ENCODE measurements at places on chromosomes 1 and 21.
A peak's percentile ranks its signal among the peaks of the same experiment; 100 is the strongest.

GRCh38 chr1:230127105-230128054 lies 60.3 kb downstream of the GALNT2 start:
- no peak for DNase-seq

DNA sequence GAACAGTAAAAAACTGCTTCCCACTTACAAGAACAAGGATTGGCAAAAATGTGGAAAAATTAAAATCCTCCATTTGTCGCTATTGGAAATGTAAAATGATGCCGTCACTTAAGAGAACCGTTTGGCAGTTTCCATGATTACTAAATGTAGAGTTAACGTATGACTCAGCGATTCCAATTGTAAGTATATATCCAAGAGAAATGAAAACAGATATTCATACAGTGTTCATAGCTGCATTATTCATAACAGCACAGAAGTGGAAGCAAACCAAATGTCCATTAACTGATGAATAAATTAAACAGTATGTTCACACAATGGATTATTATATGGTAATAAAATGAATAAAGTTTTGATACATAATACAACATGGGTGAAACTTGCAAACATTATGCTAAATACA lies 971.0 kb downstream of the AMY1C start:
- DNase-seq, result no peak

DNA sequence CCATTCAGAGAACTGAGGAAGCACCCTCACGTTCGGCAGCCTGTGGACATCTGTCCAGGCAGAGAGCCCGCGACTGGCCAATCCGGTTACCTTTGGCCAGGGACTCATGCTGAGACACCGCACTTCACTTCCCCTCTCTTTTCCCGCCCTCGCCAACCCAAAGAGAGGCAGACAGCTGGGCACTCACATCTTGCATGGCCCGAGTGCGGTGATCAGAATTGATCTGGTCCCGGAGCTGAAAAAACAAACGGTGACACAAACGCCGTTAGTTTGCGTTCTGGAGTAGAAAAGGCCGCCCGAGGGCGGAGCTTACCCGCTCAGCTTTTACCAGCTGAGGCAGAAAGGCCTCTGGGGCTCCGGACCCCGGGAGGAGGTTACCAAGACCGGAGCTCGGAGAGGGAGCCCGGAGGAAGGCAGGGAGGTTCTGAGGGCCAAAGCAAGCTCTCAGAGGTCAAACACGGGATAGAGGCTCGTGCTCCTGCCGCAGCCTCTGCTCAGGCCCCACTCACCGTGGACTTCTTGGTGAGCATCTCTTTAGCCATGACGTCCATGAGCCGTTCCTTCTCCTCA lies 376 bp downstream of the SF3A3 start:
- DNase-seq, result no peak

GRCh38 chr1:151578941-151579340 lies 32.9 kb upstream of the SNX27 start:
- DNase-seq, result no peak

DNA sequence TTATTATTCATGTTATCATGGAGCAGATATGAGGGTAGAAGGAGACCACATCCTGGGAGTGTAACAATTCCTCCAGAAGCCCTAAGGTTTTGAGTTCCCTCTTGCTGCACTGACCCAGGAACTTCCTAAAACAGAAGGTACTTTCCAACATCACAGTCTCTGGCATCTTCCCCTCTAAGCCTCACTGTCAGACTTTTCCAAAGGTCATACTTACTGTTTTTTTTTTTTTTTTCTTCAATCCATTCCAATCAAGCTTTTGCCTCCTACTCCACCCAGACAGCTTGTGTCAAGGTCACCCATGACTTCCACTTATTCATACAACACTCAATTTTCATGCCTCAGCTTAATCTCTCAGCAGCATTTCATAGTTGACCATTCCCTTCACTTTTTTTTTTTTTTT lies 18.4 kb upstream of the UQCRHL start:
- no peak for DNase-seq

GRCh38 chr1:180994262-180994661 lies 28.4 kb downstream of the STX6 start:
- no peak for DNase-seq

DNA sequence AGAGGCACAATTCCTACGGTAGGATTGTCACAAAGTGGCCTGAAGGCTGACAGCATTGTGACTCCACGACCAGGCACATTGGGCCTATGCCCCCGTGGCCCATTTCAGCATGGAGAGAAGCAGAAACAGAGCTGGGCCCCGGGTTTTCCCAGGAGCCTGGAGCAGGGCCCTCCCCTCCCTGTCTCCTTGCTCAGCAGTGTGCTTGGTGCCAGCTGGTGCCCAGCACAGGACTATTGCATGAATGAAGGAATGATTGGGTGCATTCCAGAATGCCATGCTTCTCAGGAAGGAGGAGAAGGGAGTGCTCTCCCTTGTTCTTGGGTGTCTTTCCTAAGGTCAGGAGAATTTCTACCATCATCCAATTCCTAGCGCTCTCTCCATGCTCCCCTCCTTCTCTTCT lies 33.7 kb downstream of the IER5 start:
- no peak for DNase-seq

DNA sequence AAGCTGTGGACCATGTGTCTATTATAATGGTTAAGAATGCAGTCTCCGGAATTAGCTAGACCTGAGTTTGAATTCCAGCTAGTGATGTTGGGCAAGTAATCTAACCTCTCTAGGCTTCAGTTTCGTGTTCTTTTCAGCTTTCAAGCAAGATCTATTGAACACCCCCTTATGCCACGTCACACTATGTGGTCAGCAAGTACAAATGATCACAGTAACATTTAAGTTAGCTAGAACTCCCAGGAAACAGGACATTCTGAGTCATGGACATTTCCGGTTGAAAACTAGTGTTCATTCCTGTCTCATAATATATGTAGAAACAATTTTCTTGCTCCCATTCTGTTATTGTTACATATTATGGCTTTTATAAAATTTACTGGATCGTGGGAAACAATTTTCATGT lies 34.0 kb upstream of the NHLH2 start:
- DNase-seq, result no peak

GRCh38 chr1:28088168-28088961 lies at the start of gene EYA3:
EYA3 (minus strand) TSS chr1:28088610; CDS start chr1:28058026, 30,584 bp downstream.
- peak; percentile 99 for DNase-seq

Data from CMK (cell line).